Kidney (tissue), 22 donors: ENCODE measurements at places on chromosomes 5 and 9.
A peak's percentile ranks its signal among the peaks of the same experiment; 100 is the strongest.

GRCh38 chr5:64822320-64822719 lies 53.6 kb downstream of the CWC27 start:
- no peak for DNase-seq

GRCh38 chr9:98455256-98456155 lies 200.1 kb upstream of the TBC1D2 start:
- no peak for DNase-seq

DNA sequence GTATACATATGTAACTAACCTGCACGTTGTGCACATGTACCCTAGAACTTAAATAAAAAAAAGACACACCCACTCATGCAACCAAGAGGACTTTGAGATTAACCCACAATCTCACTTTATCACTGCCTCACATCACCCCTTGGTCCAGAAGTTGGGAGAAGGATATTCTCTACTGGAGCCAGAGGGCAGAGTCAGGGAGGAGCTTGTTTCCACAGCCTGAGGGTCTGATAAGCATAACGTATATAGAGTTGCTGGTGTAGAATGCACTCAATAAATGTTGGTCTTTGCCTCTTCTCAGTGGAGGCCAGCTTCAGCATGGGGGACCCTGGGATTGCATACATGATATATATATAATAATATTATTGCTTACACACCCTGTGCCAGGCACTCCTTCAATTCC lies 10.1 kb downstream of the KCNV2 start:
- DNase-seq, result no peak

- DNase-seq, result peak; percentile 24
These were observed 6.5 kb downstream of the TBC1D2 start for GRCh38 chr9:98248737-98249474.

DNA sequence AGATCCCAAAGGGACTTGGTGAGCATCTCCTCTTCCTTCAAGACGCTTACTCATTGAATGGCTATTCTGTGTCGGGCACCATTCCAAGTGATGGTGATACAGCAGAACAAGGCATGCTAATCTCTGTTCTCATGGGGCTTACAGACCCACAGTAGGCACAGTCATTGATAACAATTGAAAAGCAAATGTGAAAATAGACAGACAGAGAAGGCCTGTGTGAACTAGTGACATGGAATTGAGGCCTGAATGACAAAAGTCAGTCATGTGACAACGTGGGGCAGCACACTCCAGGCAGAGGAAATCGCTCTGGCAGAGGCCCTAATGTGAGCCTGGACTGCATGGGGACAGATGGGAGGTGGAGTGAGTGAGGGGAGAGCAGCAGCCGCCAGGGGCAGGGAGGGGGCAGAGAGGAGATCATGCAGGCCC lies 70.7 kb upstream of the CPLX2 start:
- DNase-seq, result no peak

DNA sequence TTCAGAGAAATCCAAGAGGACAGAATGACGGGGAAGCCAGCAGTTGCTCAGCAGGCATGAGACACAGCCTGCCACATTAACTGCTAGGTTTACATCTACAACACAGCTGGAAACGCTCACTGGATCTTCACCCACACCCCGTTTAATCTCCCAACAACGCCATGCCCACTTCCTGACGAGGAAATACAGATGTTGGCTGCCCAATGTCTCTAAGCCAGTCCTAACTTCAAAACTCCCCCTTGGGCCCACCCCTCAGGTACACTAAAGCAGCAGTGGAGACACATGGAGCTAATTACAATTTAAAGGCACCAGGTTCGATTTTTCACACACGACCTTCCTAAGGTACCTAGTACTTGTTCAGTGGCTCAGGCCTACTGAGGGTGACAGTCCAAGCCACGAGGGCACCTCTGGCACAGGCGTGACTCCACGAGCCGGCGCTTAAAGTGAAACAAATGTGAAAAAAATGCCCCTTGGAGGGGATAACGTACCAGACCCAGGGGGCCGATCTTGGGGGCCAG lies 904 bp downstream of the RPL12 start:
- DNase-seq, result peak; percentile 45

GRCh38 chr5:34516686-34517085 lies 139.4 kb upstream of the RAI14 start:
- no peak for DNase-seq

DNA sequence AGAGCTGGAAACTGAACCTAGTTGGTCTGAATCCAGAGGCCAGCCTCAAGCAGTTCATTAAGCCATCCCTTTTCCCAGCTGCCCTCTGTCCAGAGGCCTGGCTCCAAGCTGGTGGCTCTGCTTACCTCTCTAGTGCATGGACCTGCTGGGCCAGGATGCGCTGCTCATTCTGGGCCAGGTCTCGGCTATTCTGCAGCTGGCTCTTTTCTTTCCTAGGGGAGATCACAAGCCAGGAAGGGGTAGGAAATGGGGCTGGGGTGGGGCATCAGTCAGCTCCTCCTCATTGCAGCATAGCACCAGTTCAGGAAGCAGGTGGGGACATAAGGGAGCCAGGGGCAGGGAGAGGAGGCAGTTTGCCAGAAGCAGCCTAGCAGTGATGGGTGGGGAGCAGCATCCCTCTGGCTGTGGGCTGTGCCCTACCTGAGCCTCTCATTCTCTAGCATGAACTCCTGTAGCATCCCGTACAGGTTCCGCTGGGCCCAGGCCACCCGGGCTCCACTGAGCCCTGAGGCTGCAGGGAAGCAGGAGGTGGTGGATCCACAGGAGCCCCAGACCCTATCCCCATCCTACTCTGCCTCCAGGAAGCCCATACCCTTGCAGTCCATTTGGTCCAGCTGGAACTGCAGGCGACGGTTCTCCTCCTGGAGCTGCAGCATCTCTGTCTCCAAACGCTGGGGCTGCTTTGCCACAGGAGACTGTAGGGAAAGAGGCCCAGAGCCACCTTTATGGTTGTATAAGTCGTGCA lies 5.2 kb downstream of the KIF12 start:
- DNase-seq, result no peak

DNA sequence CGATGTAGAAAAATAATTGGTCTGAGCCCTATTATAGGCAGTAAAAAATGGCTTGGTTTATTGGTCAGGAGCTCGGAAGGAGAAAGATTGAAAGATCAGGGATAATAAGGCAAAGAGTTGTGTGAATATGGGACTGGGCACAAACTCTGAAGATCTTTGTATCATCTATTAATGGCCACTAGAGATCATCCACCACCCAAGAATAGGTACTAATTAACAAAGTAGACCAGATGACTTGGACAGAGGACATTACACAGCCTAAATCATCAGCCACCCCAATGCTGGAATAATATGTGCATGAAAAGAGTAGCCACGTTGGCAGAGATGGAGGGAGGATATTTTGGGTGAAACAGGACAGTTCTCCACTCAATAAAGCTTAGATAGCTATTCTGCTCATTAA lies 364.1 kb downstream of the EFNA5 start:
- DNase-seq, result no peak

DNA sequence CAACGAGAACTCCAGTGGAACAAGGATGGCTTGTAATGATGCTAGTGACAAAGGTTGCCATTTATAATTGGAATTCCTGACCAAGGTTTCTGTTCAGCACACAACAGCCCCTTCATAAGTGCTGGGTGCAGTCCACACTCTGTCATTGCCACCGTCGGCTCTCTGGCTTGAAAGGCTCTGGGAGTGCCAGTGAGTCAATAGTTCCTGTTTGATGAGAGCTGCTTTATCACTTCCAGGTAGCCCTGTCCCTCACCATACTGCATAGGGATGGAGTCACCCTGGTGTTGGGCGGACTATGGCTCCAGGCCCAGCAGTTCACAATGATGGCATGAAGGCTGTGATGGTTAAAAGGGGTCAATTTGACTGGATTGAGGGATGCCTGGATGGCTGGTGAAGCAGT lies 34.6 kb upstream of the SEMA4D start:
- DNase-seq, result no peak

- DNase-seq, result no peak
These were observed 224.1 kb upstream of the DAB2 start for GRCh38 chr5:39648848-39649227.

DNA sequence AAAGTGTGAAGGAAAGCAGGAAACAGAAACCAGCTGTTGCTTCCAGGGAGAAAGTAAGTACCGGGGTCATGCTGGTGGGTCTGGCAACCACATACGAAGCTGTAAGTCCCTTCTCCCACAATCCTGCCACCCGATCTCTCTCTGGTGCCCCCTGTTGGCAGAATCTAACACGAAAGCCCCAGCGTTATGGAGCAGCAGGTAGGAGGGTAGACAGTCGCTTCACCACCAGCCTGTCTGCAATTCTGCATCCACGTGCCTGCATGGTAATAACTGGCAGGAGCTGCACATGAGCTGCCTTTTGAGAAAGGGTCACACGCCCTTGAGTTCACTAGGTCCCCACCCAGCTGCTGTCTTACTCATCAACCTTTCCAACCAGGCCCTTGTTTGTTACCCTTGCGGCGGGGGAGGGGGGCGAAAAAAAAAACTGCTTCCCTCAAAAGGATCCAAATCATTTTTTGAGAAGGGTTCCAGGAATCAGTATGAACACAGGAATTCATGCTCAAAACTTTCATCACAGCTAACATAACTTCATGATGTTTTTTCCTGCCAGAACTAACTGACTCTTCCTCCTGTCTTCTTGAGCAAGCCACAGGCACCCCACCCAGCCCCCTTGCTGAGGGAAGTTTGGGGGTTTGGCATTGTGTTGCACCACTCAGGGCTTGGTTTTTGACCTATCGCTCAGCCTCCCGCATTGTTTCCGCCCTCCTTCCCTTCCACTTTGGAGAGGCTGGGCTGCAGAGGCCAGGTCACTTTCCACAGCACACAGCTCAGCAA lies 19.6 kb upstream of the TMEM252 start:
- DNase-seq, result peak; percentile 84

- peak; percentile 85 for DNase-seq
These were observed 4.5 kb downstream of the EGR1 start for GRCh38 chr5:138469540-138470321.
